Left ventricle myocardium inferior (tissue), 1 donor: ENCODE measurements at places on chromosomes 1 and 21. TPM values are rescaled to one million over a fixed set of nuclear protein-coding genes. Genes with fewer than 3 reads are reported as not detected.

Gene GPR3
- total RNA-seq: 0.16 TPM

Gene CD1C
- total RNA-seq: 0.41 TPM

Gene INAVA
- total RNA-seq: 0.05 TPM

Gene RPTN
- not detected for total RNA-seq

Gene CFAP74
- total RNA-seq: not detected

Gene ZNF678
- total RNA-seq: 2.3 TPM

Gene LRRC71
- 0.27 TPM for total RNA-seq
